ENCODE measurements at places on chromosomes 3 and 15. TPM values are rescaled to one million over a fixed set of nuclear protein-coding genes. Genes with fewer than 3 reads are reported as not detected.

Gene OIP5
- total RNA-seq = 13.8 TPM

Gene RSL24D1
- 143 TPM for total RNA-seq

Gene RYK
- 26.2 TPM for total RNA-seq

Gene FMN1
- total RNA-seq = 0.25 TPM

Gene WDR93
- total RNA-seq = 0.64 TPM

Gene TSEN2
- total RNA-seq = 17.8 TPM

Data from A549 treated with ZK216348 at 1 μM for 4 hours (cell line).